ENCODE measurements at places on chromosomes 6 and 20.

DNA sequence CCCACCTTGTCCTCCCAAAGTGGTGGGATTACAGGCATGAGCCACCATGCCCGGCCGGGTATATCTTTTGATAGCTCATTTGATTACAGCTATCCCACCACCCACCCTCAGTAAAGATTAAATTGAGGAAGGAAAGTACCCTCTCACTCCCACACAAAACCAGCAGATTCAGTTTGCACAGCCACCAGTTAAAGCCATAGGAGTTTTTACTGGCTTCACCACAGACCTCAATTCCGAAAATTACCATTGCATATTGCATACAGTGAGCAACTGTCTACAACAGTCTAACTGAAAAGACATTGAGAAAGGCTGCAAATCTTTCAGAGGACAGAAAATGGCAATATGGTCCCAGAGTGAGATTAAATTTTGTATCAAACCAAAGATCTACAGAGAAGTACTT is 34.9 kb downstream of the ESF1 start:
- DNase-seq: no peak

GRCh38 chr6:18178960-18179615 is 23.9 kb downstream of the KDM1B start:
- DNase-seq: no peak

DNA sequence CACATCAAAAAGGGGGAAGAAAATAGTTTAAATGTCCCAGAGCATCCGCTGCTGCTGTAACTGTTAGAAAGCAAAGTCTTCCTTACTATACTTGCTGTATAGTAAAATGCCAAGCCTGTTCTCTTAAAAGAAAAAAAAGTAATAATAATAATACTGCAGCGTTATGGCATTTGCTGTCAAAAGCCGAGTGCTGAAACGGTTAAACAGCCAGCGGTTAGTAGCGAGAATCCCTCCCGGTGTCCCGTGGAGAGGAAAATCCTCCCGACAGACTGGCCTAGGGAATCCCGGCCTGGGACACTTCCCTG is 19.5 kb upstream of the NFATC2 start:
- DNase-seq: peak; percentile 64

DNA sequence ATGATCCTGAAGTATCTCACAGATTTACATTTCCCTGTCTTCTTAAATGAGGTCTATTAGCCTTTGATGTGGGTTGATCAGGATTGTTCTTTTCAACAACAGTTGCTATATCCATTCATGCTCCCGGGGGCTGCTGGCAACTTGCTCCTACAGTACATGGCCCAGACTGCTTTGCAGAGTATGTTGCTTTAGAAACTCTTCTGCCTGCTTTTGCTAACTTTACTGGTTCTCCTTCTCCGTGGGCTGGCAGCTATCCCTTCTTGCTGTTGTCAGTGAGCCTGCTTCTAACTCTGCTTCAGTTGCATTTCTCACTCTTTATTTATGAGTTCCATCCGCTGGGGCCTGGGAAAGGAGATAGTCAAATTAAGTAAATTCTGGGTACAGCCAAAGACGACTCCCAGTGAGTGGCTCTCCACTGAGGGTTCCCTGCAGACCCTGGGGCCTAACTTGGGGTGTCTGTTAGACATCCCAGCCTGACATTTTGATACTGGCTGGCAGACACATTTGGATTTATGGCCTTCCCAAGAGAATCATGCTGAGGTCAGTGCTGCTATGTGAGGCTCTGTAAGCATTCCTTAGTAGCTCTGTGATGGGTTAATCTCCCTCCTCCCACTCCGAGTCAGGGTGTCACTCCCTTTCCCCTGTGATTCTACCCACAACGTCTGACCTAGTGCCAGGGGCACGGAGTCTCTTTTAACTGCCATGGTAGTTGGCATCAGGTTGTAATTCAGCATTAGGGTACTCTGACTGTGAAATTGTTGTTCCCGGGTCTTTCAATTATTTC is 73.6 kb downstream of the SLX4IP start:
- peak; percentile 56 for DNase-seq

DNA sequence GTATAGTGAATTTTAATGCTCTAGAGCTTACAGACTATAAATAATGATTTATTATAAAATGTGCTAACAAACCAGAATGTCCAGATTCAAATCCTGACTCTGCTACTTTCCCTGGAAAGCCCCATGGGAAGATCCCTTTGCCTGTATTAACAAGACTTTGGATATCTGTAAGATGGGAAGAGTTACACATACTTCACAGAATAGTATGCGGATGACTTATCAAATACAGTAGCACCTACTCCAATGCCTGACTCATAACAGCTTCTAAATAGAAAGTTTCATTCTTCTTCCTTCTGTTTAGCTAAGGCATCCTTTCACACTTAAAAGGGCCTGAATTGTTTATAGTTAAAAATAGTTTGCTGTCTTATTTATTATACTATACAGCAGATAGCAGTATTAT is 166.3 kb downstream of the KCNQ5 start:
- peak; percentile 89 for DNase-seq

GRCh38 chr6:89547281-89547680 is 91.3 kb downstream of the LYRM2 start:
- DNase-seq: no peak

GRCh38 chr6:9518431-9518830 is 896.4 kb downstream of the TFAP2A start:
- DNase-seq: no peak

DNA sequence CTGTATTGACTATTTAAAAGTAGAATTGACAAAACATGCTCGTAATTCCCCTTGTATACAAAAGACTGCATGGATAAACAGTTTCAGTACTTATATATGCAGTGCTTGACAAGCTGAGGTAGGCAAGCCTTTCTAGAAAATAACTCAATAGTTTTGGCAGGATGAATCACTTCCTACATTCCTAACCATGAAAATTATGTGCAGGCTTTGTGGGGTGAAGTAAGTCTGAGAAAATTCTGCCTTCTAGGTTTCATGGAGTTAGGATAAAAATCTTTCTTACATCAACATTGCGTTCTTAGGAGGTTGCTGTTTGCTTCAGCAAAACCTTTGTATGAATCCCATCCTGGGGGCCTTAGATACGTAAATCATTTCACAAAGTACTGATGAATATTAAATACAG is 801.4 kb upstream of the EYS start:
- DNase-seq: peak; percentile 0

Measured in GM23248 (cell line).